ENCODE measurements at places on chromosomes 5 and 9.

DNA sequence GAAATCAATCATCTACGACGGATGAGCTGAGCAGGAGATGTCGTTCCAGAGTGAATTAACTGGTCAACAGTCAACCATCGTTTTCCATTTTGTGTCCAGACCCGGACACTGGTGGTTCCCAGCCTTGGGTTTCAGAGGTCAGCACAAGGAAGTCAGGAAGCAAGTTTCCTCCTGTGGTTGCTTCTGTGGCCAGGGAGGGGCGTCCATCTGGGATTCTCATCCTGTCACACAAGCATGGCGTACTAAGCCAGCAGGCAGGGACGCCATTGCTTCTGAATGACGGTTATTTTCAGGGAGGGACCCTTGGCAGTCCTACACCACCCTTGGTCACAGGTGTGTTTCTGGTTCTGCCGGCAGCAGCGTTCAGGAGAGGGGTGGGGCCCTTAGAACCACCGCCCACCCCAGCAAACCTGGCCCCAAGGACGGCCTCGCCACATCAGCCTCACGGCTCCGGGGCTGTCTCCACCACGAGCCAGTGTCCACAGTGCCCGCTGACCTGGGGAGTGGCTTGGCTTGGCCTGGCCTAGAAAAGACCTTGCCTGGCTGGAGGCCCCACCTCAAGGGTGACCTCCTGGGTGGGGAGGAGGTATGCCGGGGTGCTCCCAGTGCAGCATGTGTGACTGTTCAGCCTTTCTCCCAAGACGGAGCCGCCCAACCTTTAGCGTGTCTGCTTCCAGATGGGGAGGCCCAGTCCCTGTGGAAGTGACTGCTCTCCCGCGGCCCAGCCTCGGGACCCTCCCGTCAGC lies 25.2 kb downstream of the NDUFS6 start:
- H3K36me3 ChIP-seq, result peaks cover 81% of the 10 kb centered on the region
- H3K4me1 ChIP-seq, result no peaks in the 10 kb centered on the region
- DNase-seq, result no peak
- H3K27ac ChIP-seq, result no peak overlapping the region

DNA sequence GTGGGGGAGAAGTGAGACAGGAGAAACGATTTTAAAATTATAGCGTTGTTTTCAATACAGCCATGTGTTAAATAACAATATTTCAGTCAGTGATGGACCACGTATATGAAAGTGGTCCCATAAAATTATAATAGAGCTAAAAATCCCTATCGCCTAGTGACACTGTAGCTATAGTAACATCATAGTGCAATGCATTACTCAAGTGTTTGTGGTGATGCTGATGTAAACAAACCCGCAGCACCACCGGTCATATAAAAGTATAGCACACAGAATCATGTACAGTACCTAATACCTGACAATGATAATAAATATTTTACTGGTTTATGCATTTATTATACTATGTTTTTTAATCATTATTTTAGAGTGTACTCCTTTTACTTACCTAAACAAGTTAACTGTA lies 407.4 kb upstream of the SEMA6A start:
- H3K4me1 ChIP-seq, result no peaks in the 10 kb centered on the region
- no peak overlapping the region for H3K27ac ChIP-seq
- H3K36me3 ChIP-seq, result no peaks in the 10 kb centered on the region
- no peak overlapping the region for H3K4me3 ChIP-seq

DNA sequence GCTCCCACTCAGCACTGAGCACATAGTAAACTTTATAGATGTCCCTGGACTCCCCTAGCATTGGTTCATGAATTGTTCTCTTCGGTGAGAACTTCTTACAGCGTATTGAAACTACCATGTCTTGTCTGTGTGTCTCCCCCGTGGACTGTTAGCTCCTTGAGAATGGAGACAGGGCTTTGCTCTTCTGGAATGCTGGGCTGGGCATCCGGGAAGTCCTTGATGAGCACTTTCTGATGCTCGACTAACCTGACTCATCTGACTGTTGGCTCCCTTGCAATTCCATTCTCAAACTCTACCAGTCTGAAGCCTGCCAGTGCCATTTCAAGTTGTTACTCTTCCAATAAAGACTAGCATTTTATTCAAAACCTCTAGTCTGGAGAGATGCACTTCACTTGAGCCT lies 15.0 kb upstream of the PFDN1 start:
- H3K4me1 ChIP-seq, result peaks cover 2% of the 10 kb centered on the region
- H3K36me3 ChIP-seq, result no peaks in the 10 kb centered on the region
- no peak overlapping the region for H3K4me3 ChIP-seq

DNA sequence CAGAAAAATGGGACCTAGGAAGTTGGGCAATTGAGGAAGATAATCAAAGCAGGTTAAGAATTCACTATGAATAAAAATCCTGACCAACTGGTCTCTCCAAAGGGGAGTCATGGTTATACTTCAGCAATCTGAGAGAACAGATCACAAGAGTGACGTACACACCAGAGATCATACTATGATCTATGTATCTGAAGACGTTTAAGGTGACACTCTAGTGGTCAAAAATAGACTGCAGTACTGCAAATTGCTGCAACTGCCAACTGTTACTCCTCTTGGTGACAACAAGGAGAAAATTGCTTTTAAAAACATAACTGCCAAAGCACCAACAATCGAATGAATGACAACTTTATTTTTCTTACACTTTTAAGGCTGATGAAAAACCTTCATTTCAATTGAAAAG lies 4.9 kb downstream of the AK6 start:
- no peaks in the 10 kb centered on the region for H3K36me3 ChIP-seq
- no peaks in the 10 kb centered on the region for H3K27me3 ChIP-seq
- H3K27ac ChIP-seq, result no peak overlapping the region
- no peak overlapping the region for H3K4me3 ChIP-seq
- DNase-seq, result no peak

- H3K4me1 ChIP-seq, result no peaks in the 10 kb centered on the region
- DNase-seq, result no peak
- H3K36me3 ChIP-seq, result no peaks in the 10 kb centered on the region
- H3K4me3 ChIP-seq, result no peak overlapping the region
Observed at GRCh38 chr9:135301271-135302263, 178.0 kb upstream of the PPP1R26 start.

DNA sequence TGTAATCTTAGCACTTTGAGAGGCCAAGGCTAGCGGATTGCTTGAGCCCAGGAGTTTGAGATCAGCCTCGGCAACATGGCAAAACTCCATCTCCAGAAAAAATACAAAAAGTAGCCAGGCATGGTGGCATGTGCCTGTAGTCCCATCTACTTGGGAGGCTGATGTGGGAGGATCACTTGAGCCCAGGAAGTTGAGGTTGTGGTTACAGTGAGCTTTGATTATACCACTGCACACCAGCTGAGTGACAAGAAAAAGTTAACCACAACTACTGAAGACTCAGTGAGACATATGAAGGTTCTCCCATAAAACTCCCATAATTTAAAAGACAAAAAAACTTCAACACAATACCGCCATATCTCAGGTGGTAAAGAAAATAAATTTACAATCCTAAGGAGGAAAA lies 98.0 kb downstream of the NR6A1 start:
- H3K27ac ChIP-seq, result no peak overlapping the region
- no peaks in the 10 kb centered on the region for H3K27me3 ChIP-seq
- no peak for DNase-seq
- no peaks in the 10 kb centered on the region for H3K36me3 ChIP-seq
- H3K4me3 ChIP-seq, result no peak overlapping the region

DNA sequence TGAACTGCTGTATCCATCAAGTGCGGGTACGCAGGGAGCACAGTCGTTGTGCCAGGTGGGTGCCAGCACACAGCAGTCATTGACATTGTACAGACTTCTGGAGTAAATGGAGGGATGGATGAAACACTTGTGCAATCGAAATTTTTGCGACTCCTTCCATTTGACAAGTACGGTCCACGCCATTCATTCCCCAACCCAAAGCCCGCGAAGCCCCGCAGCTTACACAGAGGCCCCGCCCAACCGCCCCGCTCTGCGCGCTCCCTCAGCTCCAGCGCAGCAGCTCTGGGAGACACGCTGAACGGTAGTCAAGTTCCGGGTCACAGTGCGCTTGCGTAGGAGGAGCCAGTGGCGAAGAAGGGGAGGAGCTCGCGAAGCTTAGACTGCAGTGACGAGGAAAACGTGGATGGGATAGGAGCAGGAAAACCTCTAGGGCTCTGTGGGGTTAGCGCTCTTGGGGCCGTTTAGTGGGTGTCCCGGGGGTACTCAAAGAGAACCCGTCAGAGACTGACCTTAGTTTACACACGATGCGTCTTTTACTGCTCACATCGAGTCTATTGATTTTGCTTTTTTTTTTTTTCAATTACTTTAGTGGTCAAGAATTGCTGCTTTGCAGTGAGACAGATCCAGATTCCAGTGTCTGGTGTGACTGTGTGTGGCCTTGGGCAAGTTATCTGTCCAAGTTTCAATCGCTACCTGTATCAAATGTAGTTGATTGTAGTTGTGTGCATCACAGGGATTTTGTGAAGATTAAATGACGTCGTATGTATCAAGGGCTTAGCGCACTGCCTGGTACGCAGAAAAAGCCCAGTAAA lies 15.3 kb upstream of the MSANTD3 start:
- no peak overlapping the region for H3K27ac ChIP-seq
- no peaks in the 10 kb centered on the region for H3K4me1 ChIP-seq
- peak; percentile 79 for DNase-seq
- H3K4me3 ChIP-seq, result peak overlapping the region; percentile 15

GRCh38 chr5:67434466-67434865 lies 237.9 kb upstream of the CD180 start:
- H3K36me3 ChIP-seq, result no peaks in the 10 kb centered on the region
- no peak overlapping the region for H3K27ac ChIP-seq
- no peak overlapping the region for H3K4me3 ChIP-seq

GRCh38 chr5:9176641-9177040 lies 369.2 kb downstream of the SEMA5A start:
- no peaks in the 10 kb centered on the region for H3K4me1 ChIP-seq
- no peak overlapping the region for H3K27ac ChIP-seq
- peaks cover 19% of the 10 kb centered on the region for H3K36me3 ChIP-seq
- no peak overlapping the region for H3K4me3 ChIP-seq

DNA sequence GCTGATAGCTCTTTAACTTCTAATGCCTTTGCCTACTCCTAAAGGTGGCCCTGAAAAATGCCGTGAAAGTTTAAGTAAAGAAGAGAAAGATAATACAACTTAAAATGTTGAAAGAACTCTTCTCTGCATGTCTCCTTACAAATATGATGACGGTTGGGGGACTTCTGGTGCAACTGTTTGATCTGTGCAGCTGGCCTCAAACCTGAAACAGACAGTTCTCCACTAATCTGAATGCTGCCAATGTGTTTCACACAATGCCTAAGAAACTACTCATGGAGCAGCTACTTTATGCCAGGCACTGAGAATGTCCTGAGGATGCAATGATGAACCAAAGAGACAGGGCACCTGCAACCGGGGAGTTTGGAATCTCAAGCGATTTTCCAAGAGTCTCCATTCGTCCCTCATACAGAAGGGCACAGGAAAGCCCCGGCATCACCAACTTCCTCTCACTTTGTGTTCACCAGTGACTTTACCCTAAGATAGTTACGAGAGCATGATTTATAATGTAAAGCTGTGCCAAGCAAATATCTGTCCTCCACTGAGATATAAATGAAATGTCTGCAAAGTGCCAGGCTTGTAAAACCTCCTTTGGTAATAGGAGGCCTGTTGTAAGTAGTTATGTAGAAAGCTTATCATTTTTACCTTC lies 455.4 kb downstream of the SEMA5A start:
- DNase-seq, result no peak
- H3K4me1 ChIP-seq, result no peaks in the 10 kb centered on the region
- H3K27ac ChIP-seq, result no peak overlapping the region
- H3K4me3 ChIP-seq, result no peak overlapping the region

GRCh38 chr9:93177676-93178075 lies 6.3 kb upstream of the WNK2 start:
- no peaks in the 10 kb centered on the region for H3K27me3 ChIP-seq
- no peak overlapping the region for H3K4me3 ChIP-seq
- H3K36me3 ChIP-seq, result no peaks in the 10 kb centered on the region
- no peak overlapping the region for H3K27ac ChIP-seq

- H3K4me3 ChIP-seq, result no peak overlapping the region
- H3K27ac ChIP-seq, result no peak overlapping the region
- no peaks in the 10 kb centered on the region for H3K36me3 ChIP-seq
Observed at GRCh38 chr9:13478160-13478559, 198.7 kb upstream of the MPDZ start.

DNA sequence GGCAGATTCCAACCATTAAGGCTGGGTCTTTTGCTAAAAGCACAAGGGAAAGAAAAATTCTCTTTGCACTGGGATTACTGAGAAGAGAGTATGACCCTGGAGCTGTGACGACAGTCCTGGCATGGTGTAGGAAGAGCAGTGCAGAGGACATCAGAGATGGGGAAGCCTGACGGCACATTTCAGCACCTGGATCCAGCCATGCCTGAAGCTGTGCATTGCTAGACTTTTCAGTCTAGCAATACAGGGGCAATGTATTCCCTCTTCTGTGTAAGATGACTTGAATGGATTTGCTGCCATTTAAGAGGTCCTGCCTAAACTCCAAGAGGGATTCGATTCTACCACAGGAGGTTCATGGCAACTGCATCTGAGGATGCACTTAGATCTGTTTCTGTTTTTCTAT lies 12.3 kb upstream of the MRNIP start:
- H3K27ac ChIP-seq, result no peak overlapping the region
- H3K4me3 ChIP-seq, result no peak overlapping the region
- no peak for DNase-seq
- H3K27me3 ChIP-seq, result no peaks in the 10 kb centered on the region
- H3K4me1 ChIP-seq, result no peaks in the 10 kb centered on the region

- no peak for DNase-seq
- H3K27me3 ChIP-seq, result no peaks in the 10 kb centered on the region
- H3K27ac ChIP-seq, result no peak overlapping the region
- peaks cover 7% of the 10 kb centered on the region for H3K4me1 ChIP-seq
- H3K4me3 ChIP-seq, result no peak overlapping the region
Observed at GRCh38 chr5:78586251-78586650, 62.3 kb downstream of the LHFPL2 start.

DNA sequence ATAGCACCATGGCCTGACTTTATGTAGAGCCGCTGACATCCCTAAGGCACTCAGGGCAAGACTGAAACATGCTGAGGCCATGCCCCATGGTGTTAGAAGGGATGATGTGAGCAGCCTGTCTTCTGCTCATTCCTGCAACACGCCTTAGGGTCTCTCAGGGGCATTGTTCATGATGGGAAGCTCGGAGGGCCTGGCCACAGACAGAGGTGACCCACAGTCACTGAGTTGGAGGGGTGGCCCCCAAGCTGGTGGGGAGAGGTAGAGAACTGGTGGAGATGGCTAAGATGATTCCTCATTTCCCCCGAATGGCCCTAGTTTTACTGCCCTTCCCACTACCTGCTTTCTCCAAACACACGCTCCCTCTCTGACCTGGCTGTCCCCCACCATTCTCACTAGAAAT lies 135.2 kb downstream of the BARX1 start:
- H3K4me3 ChIP-seq, result no peak overlapping the region
- no peaks in the 10 kb centered on the region for H3K4me1 ChIP-seq
- no peaks in the 10 kb centered on the region for H3K36me3 ChIP-seq
- no peak overlapping the region for H3K27ac ChIP-seq

GRCh38 chr5:107597247-107597646 lies 73.5 kb downstream of the EFNA5 start:
- no peaks in the 10 kb centered on the region for H3K4me1 ChIP-seq
- no peak for DNase-seq
- no peak overlapping the region for H3K27ac ChIP-seq
- H3K27me3 ChIP-seq, result no peaks in the 10 kb centered on the region
- H3K4me3 ChIP-seq, result no peak overlapping the region

Measured in tibial nerve (tissue), 4 donors.